ENCODE measurements at places on chromosomes 5 and 9. TPM values are rescaled to one million over a fixed set of nuclear protein-coding genes. Genes with fewer than 3 reads are reported as not detected.

DNA sequence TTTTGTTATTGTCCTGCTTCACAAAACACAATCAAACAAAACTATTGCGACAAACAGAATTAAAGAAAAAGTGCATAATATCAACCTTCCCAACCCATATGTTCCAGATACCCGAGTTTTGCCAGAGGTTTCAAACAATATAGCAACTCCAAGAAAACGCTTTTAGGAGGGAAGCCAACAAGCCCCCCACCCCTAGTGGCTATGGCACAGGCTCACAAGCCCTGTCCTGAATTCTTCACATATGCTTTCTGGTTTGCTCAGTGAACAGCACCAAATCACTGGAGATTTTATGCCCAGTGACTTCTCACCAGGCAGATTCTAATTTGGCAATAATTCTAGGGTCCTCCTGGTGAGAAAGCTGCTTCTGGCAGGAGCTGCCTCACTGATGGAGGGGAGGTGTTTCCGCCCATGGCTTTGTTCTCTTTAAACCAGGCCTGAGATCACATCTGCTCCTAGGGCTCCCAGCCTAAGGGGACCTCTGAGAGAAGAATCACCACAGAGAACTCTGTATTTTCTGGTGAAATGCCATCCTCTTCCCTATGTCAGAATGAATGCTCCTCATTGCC, 1982.4 kb downstream of the EFNA5 start:
- no peaks in the 10 kb centered on the region for H3K27me3 ChIP-seq
- no peak for DNase-seq
- H3K4me3 ChIP-seq, result no peak overlapping the region
- H3K27ac ChIP-seq, result no peak overlapping the region
- no peaks in the 10 kb centered on the region for H3K36me3 ChIP-seq

SURF4 gene
- 202 TPM for polyA plus RNA-seq

DNA sequence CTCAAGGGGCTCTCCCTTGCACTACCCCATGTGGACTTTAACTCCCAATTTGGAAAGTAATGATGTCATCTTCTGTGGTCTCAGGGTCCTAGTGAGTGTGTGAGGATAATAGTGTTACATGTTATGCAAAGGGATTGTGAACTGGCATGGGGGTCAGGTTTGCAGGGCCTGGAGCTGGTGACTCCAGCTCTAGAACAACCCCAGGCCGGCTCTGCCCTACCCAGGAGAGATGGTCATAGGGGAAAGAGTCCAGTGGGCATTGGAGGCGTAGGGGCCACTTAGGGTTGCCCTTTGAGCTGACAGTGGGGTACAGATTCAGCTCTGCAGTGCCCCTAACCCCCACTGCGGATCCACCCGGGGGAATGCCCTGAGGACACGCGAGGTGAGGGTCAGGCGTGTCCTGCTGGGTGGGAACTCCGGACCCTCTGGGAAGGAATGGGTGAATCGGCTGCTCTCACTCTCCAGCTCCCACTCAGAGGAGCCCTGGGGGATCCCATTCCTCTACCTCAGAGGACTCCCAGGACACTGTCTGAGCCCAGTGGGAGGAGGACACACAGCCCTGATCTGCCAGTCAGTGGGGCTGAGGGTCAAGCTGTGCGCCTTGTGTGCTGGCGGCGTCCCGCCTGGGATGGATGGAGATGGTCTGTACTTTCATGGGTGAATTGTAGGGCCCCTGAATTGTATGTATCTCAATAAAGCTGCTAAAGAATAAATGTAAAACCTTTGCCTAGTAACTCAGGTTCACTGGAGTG, 2.5 kb upstream of the NKD2 start:
- H3K27me3 ChIP-seq, result peaks cover 40% of the 10 kb centered on the region
- no peak for DNase-seq
- H3K4me1 ChIP-seq, result peaks cover 23% of the 10 kb centered on the region
- H3K27ac ChIP-seq, result no peak overlapping the region
- H3K4me3 ChIP-seq, result no peak overlapping the region

GRCh38 chr9:114930056-114930812, at the start of gene TNFSF8:
Gene TNFSF8, minus strand, starts transcription at chr9:114930591. Its CDS starts 288 bp downstream, at chr9:114930303.
- peaks cover 36% of the 10 kb centered on the region for H3K4me1 ChIP-seq
- DNase-seq, result peak; percentile 79
- peak within 1 kb of the TSS; percentile 60 for H3K27ac ChIP-seq
- H3K4me3 ChIP-seq, result peak within 1 kb of the TSS; percentile 89
- no peaks in the 10 kb centered on the region for H3K36me3 ChIP-seq

DNA sequence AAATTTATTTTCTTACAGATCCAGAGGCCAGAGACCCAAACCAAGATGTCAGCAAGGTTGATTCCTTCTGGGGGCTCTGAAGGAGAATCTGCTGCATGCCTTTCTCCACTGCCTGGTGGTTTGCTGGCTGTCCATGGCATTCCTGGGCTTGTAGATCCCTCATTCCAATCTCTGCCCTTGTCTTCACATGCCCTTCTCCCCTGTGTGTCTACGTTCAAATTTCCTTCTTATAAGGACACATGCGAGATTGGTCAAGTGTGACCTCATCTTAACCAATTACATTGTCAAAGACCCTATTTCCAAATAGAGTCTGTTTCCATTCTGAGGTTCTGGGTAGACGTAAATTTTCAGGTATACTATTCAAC, 84.5 kb upstream of the RAI14 start:
- H3K4me3 ChIP-seq, result no peak overlapping the region
- H3K36me3 ChIP-seq, result no peaks in the 10 kb centered on the region
- no peaks in the 10 kb centered on the region for H3K4me1 ChIP-seq
- DNase-seq, result no peak
- no peaks in the 10 kb centered on the region for H3K27me3 ChIP-seq

GRCh38 chr5:111383288-111383970, 128.9 kb downstream of the STARD4 start:
- no peak overlapping the region for H3K4me3 ChIP-seq
- no peaks in the 10 kb centered on the region for H3K36me3 ChIP-seq
- no peaks in the 10 kb centered on the region for H3K4me1 ChIP-seq

GRCh38 chr5:103086547-103086946, 33.4 kb downstream of the GIN1 start:
- no peak for DNase-seq
- no peak overlapping the region for H3K4me3 ChIP-seq
- H3K27ac ChIP-seq, result no peak overlapping the region
- peaks cover 9% of the 10 kb centered on the region for H3K36me3 ChIP-seq

GRCh38 chr9:109976303-109976702, 196.3 kb downstream of the PALM2AKAP2 start:
- H3K4me1 ChIP-seq, result peaks cover 8% of the 10 kb centered on the region
- H3K27ac ChIP-seq, result no peak overlapping the region
- no peak overlapping the region for H3K4me3 ChIP-seq
- no peaks in the 10 kb centered on the region for H3K36me3 ChIP-seq
- DNase-seq, result no peak

FOXD4L6 gene
- not detected for polyA plus RNA-seq

GRCh38 chr5:35229076-35230037, 930 bp downstream of the PRLR start:
- H3K27ac ChIP-seq, result no peak overlapping the region
- DNase-seq, result no peak
- H3K4me1 ChIP-seq, result no peaks in the 10 kb centered on the region
- no peaks in the 10 kb centered on the region for H3K36me3 ChIP-seq
- no peak overlapping the region for H3K4me3 ChIP-seq

DNA sequence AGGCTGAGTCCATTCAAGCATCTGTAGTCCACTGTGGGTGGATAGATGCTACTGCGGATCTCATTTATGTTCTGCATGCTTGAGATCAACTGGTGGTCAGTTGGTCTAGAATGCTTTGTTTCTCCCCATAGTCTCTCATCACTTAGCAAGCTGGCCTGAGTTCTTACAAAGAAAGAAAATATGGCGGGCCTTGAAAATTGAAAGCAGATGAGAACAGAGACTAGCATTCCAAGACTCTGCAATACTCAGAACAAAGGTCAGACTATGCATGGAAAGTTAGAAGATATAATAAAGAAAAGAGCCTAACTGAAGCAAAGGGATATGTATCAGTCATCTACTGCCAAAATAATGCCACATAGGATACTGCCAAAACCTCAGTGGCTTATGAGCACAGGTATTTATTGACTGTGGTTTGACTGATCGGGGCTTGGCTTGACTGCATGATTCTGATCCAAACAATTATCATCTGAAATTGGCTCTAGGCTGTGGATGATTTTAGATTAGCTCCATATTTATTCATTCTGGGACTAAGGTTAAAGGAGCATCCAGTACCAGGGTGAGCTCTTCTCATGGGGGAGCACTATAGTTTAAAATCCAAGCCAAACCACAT, 258.9 kb downstream of the TAF11L14 start:
- H3K27me3 ChIP-seq, result no peaks in the 10 kb centered on the region
- H3K4me1 ChIP-seq, result no peaks in the 10 kb centered on the region

SLC46A2 gene
- polyA plus RNA-seq, result not detected

DNA sequence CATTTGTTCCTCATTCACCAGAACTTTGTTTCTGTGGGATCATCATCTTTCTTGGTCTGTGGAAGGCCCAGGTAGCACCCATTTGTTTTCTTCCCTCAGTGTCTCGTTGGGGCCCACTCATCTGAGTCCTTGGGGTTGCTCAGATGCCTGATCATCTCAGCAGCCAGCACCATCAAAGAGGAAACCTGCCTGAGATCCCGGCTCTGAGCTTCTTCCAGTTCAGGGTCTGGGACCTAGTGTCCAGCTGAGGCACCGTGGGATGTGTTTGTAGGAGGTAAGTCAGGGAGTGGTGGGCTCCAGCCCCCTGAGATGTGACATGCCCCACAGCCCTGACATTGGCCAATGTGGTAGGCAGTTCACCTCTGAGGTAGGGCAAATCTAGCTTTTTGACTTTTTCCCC, 9.4 kb upstream of the CD180 start:
- H3K4me3 ChIP-seq, result peak overlapping the region; percentile 1
- no peak for DNase-seq
- no peaks in the 10 kb centered on the region for H3K36me3 ChIP-seq

DNA sequence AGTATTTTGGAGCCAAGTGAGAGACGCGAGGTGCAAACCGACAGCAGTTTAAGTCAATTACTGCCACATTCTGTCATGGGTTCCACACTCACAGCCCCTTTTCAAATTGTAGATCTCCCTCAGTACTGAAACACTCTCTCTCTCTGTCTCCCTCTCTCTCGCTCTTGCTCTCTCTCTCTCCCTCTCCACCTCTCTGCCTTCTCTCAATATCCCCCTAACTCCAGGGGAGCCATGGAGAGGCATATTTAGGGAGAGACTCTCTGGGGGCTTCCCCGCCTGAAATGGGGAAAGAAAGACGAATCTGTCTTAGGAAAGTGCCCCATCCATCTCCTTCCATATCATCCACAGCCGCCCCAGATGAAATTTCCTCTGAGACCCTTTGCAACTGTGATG, 1.6 kb downstream of the BRINP1 start:
- no peaks in the 10 kb centered on the region for H3K36me3 ChIP-seq
- H3K4me1 ChIP-seq, result no peaks in the 10 kb centered on the region
- H3K27me3 ChIP-seq, result no peaks in the 10 kb centered on the region
- H3K4me3 ChIP-seq, result no peak overlapping the region
- H3K27ac ChIP-seq, result no peak overlapping the region

DNA sequence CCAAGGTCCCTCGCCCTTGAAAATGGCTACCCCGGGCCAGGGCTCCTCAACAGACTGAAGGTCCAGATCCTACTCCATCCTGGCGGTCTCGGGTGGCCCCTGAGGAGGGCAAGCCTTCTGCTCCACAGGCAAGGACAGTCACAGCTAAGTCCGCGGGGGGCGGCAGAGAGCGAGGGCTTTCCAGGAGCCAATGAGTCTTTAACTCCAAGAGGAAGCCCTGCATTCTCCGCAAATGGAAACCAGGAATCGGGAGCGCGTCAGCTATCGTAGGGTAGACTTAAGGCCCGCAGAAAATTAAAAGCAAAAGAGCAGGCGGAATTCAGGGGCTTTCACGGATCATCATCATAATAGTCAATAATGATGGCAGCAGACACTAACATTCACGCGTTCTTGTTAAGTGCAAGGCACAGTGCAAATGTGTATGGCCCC, 87.8 kb upstream of the TNFAIP8 start:
- no peaks in the 10 kb centered on the region for H3K36me3 ChIP-seq
- H3K27me3 ChIP-seq, result no peaks in the 10 kb centered on the region
- H3K4me1 ChIP-seq, result peaks cover 38% of the 10 kb centered on the region
- peak; percentile 79 for DNase-seq
- peak overlapping the region; percentile 76 for H3K4me3 ChIP-seq

BTNL8 gene
- not detected for polyA plus RNA-seq

GRCh38 chr9:134925011-134925511, 7.3 kb upstream of the FCN1 start:
- H3K27ac ChIP-seq, result no peak overlapping the region
- no peak for DNase-seq
- no peaks in the 10 kb centered on the region for H3K4me1 ChIP-seq
- no peak overlapping the region for H3K4me3 ChIP-seq
- H3K36me3 ChIP-seq, result no peaks in the 10 kb centered on the region

SPOCK1 gene
- polyA plus RNA-seq, result not detected

- H3K27me3 ChIP-seq, result peaks cover 3% of the 10 kb centered on the region
- no peak overlapping the region for H3K27ac ChIP-seq
- no peaks in the 10 kb centered on the region for H3K36me3 ChIP-seq
- no peak overlapping the region for H3K4me3 ChIP-seq
- no peak for DNase-seq
These were observed 5.0 kb upstream of the NIPAL4 start for GRCh38 chr5:157455057-157455456.

NCS1 gene
- 0.54 TPM for polyA plus RNA-seq
